ENCODE measurements at places on chromosomes 5 and 9. TPM values are rescaled to one million over a fixed set of nuclear protein-coding genes. Genes with fewer than 3 reads are reported as not detected.

LTC4S gene
- total RNA-seq: 0.71 TPM

EGFLAM gene
- 0.63 TPM for total RNA-seq

YTHDC2 gene
- total RNA-seq: 22.9 TPM

MAML1 gene
- 16.0 TPM for total RNA-seq

COL15A1 gene
- not detected for total RNA-seq

SLC24A2 gene
- total RNA-seq: not detected

CCL19 gene
- not detected for total RNA-seq

SLC4A9 gene
- total RNA-seq: 0.04 TPM

TMEM245 gene
- total RNA-seq: 36.8 TPM

DNAH5 gene
- total RNA-seq: 0.71 TPM

ACSL6 gene
- total RNA-seq: 0.07 TPM

DIPK1B gene
- 0.21 TPM for total RNA-seq

KCNT1 gene
- total RNA-seq: not detected

GABRB2 gene
- not detected for total RNA-seq

ECPAS gene
- 56.1 TPM for total RNA-seq

LHX2 gene
- not detected for total RNA-seq

PCDHGA10 gene
- total RNA-seq: 1.8 TPM

SLC34A3 gene
- total RNA-seq: not detected

LEAP2 gene
- 0.71 TPM for total RNA-seq

HRCT1 gene
- 0.34 TPM for total RNA-seq

TRIP13 gene
- total RNA-seq: 58.3 TPM

TLR4 gene
- total RNA-seq: not detected

SERF1B gene
- total RNA-seq: 52.1 TPM

MPDZ gene
- 14.3 TPM for total RNA-seq

PCDHB5 gene
- 0.10 TPM for total RNA-seq

TSSK1B gene
- 0.14 TPM for total RNA-seq

MLLT3 gene
- 16.9 TPM for total RNA-seq

HSD17B3 gene
- total RNA-seq: not detected

GPR150 gene
- not detected for total RNA-seq

HTR1A gene
- total RNA-seq: not detected

SFXN1 gene
- 93.0 TPM for total RNA-seq

SAXO1 gene
- total RNA-seq: not detected

GDNF gene
- total RNA-seq: 1.1 TPM

STK32A gene
- not detected for total RNA-seq

GABRA6 gene
- not detected for total RNA-seq

IRX2 gene
- 18.2 TPM for total RNA-seq

PLCXD3 gene
- not detected for total RNA-seq

DDX41 gene
- total RNA-seq: 91.0 TPM

JAKMIP2 gene
- total RNA-seq: not detected

PCDH12 gene
- total RNA-seq: 0.07 TPM

C9orf72 gene
- 5.7 TPM for total RNA-seq

FOXI1 gene
- total RNA-seq: not detected

PTGS1 gene
- total RNA-seq: 3.4 TPM

DNAJC21 gene
- total RNA-seq: 60.1 TPM

FOXD4L6 gene
- not detected for total RNA-seq

SLC6A3 gene
- not detected for total RNA-seq

ZNF462 gene
- total RNA-seq: 22.4 TPM

PCDHA6 gene
- total RNA-seq: not detected
